ENCODE measurements at places on chromosomes 6 and 20.

DNA sequence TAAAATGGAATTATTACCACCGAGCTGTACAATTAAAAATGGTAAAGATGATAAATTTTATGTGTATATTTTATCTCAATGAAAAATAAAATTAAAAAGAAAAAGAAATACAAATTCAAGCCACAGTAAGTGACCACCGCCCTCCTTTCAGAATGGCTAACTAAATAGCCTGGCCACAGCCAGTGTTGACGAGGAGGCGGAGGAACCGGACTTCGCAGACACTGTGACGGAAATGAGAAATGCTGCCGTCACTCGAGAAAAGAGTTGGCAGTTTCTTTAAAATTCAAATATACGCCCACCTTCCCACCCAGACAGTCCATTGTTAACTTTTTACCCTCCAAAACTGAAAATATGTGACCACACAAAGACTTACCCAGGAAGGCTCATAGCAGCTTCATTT lies 50.0 kb downstream of the FOXF2 start:
- no peak for DNase-seq

GRCh38 chr6:48957781-48958180 lies 505.3 kb downstream of the MMUT start:
- DNase-seq, result no peak

- DNase-seq, result no peak
These were observed 89.6 kb upstream of the CDH4 start for GRCh38 chr20:61162451-61162850.

- DNase-seq, result no peak
These were observed 235.7 kb downstream of the MYLK4 start for GRCh38 chr6:2514965-2515543.

GRCh38 chr6:169144356-169144755 lies 109.3 kb downstream of the THBS2 start:
- DNase-seq, result no peak

DNA sequence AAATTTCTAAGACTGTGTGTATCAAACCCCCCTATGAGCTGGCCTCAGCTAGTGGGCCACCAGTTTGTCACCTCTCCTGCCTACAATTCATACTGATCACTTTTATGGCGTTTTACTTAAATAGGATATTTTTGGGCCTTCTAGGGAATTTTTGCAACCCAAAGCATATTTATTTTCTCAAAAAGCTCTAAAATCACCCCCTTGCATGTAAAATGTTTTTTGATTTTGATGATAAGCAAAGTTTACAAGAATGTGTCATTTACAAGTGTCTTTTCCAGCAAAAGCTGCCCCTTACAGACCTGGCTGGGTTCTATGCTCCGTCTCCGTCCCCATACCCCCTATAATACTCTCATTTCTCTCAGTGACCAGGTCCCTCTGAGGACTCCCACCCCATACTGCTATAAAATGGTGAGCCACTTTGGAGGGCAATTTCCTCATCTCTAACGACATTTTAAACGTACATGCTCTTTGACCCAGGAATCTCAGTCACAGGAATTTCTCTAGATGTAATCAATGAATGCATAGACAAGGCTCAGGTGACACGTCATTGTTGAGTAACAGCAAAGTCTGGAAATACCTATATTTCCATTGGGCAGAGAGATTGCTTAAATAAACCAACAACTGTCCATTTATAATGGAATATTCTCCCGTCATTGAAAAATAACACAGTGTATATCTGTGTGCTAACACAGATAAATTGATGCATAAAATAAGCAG lies 13.9 kb upstream of the OCSTAMP start:
- DNase-seq, result no peak
